Stimulated activated CD4-positive, alpha-beta T cell treated with anti-CD3 and anti-CD28 coated beads, Interleukin-4, amount 100 ng/mL, for 48 hours (primary cell): ENCODE measurements at places on chromosomes 5 and 9.

DNA sequence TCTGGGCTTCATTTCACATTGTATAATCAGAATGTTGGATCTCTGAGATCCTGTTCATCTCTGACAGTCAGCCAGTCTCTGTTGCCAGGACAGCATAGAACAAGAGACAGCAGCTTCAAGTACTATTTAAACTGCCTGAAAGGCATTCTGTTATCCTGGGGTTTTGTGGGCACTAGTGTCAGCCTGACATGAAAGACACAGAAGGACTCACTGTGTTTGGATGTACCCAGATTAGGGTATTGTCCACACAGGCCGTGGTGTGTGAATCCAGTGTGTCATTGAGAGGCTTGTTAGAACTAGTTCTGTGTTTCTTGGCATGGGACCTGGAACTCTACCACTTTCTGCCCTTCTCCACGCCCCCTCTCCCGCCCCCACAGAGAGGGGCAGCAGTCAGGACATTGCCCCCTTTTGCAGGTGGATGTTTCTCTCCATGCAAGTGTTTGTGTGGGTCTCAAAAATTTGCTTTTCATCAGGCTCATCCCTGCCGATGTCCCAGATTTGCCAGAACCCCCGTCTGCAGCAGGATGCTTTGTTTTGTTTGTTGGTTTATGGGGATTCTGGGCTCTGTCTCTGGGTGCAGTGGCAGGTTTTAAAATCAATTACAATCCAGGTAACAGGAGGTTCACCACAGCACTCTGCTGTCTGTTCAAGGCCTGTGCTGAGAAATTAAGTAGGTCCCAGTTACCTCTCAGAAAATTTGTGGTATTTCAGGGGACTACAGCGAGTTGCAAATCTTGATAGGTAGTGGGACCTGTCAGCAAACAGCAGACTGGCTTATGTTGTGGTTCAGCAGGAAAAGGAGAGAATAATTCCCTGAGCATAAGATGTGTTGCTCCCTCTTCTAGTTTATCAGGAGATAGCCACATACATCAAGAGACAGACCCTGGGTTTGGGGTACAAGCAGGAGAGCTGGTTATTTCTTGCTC is 144.6 kb downstream of the DOCK2 start:
- no peak for DNase-seq

GRCh38 chr9:136941231-136942111 is 3.1 kb downstream of the FBXW5 start:
- no peak for DNase-seq

GRCh38 chr9:2119566-2119965 is 104.4 kb downstream of the SMARCA2 start:
- no peak for DNase-seq

GRCh38 chr5:90153031-90153430 is 256.5 kb downstream of the CETN3 start:
- DNase-seq, result no peak

DNA sequence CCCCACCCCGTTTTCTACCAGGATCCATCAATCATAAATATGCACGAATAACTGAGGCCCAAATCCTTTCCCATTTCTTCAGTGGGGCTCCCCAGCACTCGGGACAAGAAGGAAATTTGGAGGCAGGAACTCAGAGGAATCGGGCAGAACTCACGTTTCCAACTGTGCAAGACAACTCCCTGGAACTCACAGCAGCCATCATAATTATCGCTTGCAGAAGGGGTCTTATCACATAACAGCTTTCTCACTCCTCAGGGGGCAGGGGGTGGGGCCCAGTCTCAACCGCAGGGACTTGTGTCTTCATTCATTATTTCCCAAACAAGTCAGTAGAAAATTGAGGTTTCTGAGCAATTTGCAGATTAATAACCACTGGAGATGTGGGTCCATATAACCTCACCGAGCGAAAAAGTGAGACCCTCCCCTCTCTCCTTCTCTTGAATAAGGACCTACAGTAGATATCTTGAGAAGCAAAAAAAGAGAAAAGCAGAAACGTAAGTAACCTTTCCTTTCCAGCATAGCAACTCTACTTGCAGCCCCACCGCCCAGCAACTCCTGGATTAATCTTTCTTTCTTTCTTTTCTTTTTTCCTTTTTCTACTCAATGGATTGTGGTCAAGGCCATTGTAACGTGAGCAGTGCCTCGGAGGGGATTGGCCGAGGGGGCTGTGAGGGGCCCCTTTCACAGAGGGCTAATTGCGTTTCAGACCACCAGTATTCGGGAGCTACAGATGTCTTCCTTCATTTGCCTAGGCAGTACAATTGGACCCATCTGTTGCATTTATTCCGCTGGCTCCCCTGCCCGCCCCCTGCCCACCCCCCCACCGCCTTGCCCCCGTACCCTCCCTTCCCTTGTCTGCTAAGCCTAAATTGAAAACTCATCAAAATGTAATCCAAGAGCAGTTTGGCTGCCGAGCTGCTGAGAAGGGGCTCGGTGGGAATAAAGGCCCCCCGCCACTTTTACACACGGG is 24.7 kb upstream of the TIFAB start:
- no peak for DNase-seq

DNA sequence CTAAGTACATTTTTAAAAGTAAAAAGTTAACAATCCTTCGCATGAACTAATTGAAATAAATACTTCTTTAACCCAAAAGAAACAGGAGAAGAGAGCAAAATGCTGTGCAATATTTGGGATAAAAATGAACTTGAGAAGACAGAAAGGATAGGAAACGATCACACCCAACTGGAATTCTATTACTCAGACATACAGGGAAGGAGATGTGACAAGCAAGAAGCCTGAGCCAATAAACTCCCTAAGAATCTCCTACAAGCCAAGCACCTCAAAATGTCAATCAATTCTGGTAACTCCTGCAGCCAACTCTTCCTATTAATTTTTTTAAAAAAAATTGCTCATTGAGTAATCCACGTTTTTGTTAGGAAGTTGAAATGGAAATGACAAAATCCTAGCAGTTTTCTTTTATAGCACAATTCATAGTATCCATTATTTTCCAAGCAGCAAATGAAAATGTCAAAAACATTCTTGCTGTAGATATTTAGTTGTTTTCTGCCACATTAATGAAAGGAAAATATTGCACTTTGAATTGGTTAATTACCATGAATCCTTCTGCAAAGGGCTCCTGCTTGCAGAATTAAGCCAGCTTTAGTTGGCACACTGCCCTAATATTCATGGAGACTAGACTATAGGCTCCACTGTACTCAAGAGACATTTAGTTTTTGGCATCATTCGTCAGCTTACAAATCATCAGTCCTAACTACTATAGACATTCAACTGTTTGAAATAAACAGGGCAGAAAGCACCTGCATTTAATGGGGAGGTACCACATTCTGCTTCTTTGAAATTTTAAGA is 89.0 kb downstream of the RFX3 start:
- DNase-seq, result no peak

DNA sequence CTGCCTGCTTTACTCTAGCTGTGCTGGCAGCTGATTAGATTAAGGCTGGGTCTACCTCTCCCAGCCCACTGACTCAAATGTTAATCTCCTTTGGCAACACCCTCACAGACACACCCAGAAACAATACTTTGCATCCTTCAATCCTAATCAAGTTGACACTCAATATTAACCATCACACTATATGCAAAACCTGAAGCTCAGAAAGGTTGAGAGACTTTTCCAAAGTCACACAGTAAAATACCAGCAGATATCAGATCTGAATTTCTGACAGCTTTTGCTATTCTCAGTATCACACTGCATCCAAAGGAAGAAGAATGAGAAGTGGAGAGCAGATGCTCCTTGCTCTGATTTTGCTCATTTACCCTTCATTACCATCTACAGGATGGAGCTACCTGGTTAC is 114.9 kb upstream of the RANBP3L start:
- DNase-seq, result no peak

DNA sequence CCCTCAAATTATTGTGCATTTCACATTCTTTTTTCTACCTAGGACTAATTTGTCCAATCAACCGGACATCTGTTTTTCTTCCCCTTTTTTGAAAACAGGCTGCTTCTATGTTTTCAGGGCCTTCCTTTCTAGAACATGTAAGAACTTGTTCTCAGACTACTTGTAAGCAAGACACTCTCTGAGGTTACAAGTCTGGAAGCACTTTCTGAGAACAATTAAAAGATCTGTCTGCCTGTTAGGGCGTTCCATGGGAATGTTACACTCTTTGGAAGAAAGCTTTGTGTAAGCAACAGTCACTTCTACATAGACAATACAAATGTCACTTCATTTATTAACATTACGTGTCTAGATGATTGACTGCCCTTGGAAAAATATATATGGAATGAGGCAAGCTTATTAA is 50.9 kb upstream of the HSPB3 start:
- DNase-seq, result no peak
